ENCODE measurements at places on chromosomes 5 and 9.

DNA sequence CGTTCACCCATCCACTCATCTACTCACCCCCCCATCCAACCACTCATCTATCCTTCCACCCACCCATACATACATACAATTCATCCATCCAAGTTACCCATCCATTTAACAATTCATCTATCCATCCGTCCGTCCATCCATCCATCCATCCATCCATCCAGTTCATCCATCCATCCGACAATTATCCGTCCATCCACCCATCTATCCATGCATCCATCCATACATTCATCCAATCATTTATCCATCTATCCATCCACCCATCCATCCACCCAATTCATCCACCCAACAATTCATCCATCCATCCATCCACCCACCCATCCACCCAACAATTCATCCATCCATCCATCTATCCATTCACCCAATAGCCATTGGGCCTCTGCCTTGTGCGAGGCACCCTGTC, 173.2 kb upstream of the MVB12B start:
- no peak for DNase-seq

DNA sequence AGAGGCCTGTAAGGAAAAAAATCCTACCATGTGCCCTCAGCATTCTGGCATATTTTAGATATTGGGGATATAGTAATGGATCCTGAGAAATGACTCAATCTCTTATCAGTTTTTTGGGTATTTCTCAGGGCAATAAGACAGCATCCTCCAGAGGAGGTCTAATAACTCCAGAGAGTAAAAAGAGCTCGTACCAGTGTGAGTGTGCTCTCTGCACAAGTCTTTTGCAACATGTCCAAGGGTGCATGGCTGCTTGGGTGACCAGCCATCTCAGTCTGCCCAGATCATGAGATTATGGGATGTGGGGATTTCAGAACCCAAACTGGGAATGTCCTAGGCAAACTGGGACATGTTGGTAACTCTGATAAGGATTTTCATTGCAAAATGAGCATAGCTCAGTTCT, 15.3 kb downstream of the ASPN start:
- no peak for DNase-seq

- no peak for DNase-seq
Observed at GRCh38 chr5:157563373-157563928, 12.1 kb downstream of the ADAM19 start.

DNA sequence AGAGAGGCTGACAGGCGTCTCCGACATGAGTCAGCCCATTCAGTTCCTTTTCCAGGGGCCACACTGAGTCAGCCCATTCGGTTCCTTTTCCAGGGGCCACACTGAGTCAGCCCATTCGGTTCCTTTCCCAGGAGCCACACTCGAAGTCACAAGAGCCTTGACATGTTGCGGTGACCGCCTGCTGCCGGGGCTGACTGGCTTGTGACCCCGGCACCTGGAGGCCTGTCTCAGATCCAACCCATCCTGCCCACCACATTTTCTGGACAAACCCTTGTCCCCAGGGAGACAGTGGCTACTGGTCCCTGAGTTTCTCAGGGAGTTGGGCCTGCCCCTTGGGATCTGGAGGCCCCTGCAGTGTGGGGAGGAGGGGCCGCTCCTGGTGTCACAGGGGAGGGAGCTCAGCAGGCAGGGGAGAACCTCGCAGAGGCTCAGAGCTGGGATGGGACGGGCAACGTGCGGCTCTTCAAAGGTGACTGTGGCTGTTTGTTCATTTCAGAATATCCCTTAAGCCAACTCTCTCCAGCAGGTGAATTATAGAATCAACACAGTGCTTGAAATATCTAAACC, 40.5 kb upstream of the LPCAT1 start:
- DNase-seq: no peak

- DNase-seq: peak; percentile 68
Observed at GRCh38 chr5:59583810-59584562, 309.5 kb downstream of the PDE4D start.

DNA sequence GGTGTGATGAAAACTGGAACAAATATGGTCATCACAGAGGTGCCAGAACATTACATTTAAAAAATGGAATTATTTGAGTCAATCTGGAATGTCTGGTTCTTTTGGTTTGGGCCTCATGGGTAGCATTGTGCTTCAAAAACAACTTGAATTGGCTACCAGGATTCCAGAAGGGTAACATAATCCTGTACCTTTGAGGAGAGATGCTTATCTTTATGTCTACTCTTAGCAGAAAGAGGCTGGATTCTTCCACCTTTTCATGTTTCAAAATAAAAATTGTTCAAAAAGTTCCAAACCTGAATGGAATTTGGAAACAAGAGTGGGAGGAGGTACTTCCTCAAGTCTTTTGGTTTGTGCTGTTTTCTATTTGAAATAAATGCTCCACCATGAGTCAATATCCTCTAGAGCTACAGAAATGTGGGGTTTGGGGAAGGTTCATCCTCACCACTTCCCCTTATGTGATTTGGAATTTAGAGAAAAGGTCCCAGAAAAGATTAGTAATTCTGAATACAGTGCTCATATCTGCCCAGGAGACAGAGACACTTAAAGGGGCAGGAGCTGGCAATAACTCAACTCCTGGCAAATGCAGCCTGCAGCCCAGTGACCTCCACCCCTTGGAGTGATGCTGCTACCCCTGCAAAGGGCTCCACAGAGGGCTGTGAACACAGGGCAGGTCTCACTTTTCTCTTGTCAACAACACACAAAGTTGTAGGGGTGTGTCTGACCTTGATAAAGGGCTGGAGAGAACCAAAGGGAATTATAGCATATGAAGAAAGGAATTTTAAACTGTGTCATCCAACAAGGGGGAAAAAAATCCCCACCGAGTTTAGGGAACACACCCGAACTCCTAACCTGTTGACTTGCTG, 272.8 kb downstream of the CWC27 start:
- DNase-seq: no peak

DNA sequence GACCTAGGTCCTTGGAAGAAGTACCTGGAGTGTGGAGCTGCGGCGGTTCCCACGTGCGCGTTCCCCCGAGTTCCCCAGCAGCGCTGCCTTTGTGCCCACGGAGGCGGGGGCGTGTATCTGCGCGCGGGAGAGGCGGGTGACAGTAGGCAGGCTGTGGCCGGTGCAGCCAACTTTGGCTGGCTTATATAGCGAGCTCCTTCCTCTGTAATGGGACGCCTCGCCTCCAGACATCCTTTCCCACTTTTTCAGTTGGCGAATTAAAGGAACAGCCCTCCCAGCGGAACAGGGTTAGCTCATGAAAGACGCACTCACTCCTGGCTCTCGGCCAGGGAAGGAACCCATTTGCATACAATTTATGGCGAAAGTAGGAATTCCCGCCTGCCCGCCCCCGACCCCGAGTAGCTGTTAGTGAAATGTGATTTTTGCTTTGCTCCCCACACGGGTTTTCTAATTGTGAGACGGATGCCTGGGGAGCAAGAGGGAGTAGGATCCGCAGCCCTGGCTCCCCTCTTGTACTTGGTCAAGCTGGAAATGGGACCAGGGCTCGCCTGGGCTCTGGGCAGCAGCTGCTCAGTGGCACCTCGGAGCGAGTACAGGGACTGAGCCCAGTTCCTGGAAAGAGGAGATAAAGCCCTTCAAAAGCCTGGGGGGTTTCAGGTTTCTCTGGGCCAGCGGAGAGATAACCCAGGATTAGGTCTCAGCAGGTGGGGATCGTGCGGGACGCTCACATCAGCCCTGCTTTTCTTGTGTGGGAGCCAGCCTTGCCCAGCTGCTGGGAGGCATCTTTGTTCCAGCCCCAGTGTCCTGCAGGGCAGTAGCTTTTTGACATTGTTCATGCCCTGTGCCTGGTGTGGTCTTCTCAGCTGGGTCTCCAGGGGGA, at the start of gene TNC:
Gene TNC (minus strand): TSS at position 159 of the 880 bp plus-strand sequence. CDS start 27,139 bp downstream, outside the sequence.
- peak; percentile 81 for DNase-seq

DNA sequence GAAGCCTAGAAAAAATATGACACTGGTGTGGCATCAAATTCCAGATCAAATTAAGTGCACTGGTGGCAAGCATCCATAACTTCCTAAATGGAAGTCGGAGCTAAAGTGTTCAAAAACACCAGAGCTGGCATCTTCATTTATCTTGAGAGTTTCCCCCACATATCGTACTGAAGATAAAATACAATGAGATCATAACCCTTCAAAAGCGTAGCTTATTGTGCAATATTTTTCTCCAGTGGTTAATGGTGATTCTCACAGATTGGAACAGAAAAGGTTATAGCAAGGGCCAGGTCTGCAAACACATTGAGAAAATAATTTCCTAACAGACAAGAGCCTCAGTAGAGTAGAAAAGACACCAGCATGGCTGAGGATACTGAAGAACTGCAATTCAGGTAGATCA, 147.6 kb downstream of the SEMA5A start:
- no peak for DNase-seq

- peak; percentile 89 for DNase-seq
Observed at GRCh38 chr9:131697097-131697496, 42.8 kb downstream of the RAPGEF1 start.

DNA sequence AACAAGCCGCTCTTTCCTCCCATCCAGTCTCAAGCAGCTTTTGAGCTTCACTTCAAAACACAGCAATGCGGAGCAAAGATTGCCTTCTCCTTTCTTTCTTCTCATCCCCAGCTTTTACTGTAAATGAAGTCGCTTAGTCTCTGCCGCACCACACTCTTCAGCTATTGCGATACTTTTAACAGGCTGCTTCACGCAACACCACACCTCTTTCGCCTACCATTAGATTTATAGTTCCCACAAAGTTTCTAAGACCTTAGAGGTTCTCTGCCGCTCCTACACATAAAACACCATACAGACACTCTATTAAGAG, 711 bp downstream of the PGGT1B start:
- DNase-seq: peak; percentile 2

DNA sequence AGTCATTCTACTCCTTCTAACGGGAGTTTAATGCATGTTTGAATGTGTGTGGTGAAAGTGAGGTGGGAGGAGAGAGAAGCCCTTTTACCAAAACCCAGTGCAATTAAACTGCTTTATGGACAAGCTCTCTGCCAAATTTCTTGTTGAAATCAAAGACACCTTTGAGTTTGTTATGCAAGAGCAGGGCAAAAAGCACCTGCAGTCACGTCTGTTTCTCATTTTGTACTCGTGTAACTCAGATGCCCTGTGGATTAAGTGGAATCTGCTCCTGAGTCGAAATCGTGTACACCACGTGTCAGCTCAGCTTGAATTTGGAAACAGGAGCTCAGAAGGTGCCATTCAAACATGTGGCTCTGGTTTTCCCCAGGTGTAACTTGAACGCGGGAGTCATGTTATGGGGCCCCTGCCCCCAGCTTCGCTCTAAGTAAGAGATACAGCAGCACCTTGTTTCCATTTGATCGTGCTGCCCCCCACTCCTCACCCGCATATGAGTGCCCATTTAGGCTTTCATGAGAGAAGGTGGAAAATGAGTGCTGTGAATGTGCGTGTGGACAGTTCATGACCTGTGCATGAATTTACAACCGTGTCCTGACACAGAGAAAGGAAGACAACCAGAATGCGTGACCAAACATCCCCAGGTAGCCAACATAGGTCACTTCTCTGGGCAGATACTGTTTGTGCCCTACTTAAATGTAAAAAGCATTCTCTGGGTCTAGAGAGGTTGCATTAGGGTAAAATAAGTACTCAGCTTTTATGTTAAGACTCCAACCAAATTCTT, 347.0 kb upstream of the SLC30A5 start:
- peak; percentile 53 for DNase-seq

- DNase-seq: no peak
Observed at GRCh38 chr5:91840412-91840811, 457.3 kb upstream of the ARRDC3 start.

GRCh38 chr9:4792054-4792571, 631 bp upstream of the RCL1 start:
- DNase-seq: no peak

GRCh38 chr5:150774145-150774544, 4.4 kb upstream of the SMIM3 start:
- DNase-seq: no peak

DNA sequence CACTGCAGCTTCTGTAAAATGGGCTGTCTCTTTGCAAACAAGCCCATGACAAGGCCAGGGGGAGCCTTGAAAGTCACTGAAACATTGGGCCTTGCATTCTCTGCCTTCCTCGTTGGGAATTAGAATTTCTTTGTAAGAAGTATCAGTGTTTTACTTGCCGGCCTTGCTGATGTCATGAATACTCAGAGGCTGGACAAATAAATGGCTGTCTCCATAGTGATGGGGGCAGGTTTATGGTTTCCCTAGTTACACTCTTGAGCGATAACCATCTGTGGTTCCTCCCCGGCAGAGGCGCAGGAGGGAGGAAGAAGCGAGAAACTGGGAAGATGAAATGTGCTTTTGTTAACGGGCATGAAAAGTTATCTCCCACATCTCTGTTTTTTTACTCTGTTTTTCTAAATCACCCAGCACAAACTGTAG, 272.7 kb upstream of the PANK3 start:
- peak; percentile 52 for DNase-seq

- DNase-seq: no peak
Observed at GRCh38 chr5:124842725-124843595, 96.5 kb upstream of the ZNF608 start.

DNA sequence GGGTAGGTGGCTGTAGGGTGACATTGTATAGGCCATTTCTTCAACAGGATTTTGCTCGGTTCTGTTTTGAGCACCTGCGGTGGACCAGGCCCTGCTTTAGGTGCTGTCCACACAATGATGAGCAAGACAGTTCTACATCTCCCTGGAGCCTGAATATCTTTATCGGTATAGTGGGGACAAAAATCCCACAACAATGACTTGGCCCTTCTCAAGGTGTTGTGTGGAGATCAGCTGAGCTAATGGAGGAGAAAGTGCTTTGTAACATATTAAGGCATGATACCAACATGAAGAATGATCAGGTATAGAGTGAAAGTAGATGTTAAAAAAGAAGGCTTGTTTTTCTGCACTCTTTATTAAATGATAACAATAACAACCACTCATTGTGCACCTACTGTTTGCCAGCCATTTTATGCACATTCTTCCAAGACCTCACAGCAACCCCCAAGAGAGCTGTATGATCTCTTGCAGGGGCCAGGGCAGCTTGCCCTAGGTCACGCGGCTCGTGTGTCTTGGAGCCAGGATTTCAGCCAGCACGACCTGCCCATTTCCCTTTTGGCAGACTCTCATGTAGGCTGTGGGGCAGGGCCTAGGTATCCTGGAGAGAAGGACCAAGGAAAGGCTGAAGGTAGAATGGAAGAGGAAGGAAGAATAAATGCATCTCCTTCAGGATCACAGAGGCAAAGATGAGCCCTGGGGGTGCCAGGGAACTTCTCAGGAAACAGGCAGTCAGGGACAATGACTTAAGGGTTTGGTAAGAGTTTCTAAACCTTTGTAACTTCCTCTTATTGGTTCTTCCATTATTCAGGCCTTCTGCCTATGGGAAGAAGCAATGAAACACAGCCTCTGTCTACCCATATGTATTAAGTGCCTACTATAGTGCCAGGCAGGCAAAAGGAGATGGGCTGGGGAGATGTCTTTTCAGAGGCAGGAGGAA, 50.0 kb upstream of the PPARGC1B start:
- no peak for DNase-seq
